Activated T-cell treated with anti-CD3 and anti-CD28 coated beads for 24 hours (primary cell): ENCODE measurements at places on chromosomes 12 and 14.

GRCh38 chr12:52120951-52121823, 41.7 kb downstream of the SMIM41 start:
- DNase-seq: no peak

GRCh38 chr14:50677527-50678063, 9.5 kb upstream of the SAV1 start:
- no peak for DNase-seq

DNA sequence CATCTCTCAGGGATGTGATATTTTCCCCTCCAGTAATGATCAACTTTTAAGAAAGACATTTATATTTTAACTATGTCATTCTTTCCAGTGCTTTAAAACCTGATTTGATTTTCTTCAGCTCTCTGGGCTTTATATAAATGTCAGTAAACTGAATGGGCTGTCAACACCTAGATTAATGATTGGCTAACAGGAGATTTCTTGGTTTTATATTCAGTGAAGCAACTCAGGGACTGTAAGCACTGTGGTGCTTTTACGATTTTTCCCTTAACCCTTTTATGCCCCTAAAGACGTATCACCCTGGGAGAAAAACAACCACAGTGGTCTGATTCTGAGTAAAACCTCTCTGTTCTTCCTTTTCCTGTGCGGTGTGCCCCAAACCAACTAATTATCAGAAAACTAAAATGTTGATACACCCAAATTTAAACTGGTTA, 38.0 kb downstream of the PTGER2 start:
- peak; percentile 24 for DNase-seq

- DNase-seq: peak; percentile 53
Measured at GRCh38 chr12:12582895-12583303, 20.2 kb upstream of the DUSP16 start.

- DNase-seq: no peak
Measured at GRCh38 chr14:25108959-25109358, 59.0 kb upstream of the STXBP6 start.

- no peak for DNase-seq
Measured at GRCh38 chr12:82671673-82672195, 15.0 kb upstream of the TMTC2 start.
